CD4-positive, alpha-beta T cell treated with Interleukin-1 beta for 1 hour (primary cell): ENCODE measurements at places on chromosomes 13 and 19.

- DNase-seq: no peak
These were observed 1.9 kb downstream of the ARHGAP33 start for GRCh38 chr19:35777086-35777841.

DNA sequence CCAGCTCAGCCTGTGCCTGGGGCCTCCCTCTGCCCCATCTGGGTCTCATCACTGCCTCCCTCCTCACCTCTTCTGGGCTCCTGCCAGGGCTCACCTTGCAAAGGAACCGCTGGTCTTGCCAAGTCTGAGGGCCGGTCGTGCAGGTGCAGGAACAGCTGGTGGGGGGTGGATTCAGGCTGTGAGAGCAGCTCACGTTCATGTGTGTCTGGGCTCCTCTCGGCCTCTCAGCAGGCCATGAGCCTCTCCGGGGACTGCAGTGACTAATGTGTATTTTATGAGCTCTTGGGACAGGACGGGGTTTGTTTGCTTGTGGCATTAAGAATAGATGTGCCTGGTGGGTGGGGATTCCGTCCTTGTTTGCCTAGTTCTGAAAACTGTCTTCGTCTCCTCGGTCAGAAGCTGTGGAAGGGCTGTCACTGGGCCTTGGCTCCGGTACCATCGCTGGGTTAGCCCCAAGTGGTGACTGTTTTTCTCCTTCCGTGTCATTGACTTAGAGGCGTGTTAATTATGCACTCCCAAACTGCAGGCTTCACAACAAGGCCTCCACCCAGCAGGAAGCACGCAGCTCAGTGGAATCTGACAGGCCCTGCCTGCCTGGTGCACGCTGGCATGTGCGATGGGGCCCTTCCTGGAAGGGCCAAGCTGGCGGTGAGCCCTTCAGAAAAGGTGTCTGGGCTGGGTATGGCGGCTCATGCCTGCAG is 77.6 kb downstream of the KDM4B start:
- DNase-seq: no peak

DNA sequence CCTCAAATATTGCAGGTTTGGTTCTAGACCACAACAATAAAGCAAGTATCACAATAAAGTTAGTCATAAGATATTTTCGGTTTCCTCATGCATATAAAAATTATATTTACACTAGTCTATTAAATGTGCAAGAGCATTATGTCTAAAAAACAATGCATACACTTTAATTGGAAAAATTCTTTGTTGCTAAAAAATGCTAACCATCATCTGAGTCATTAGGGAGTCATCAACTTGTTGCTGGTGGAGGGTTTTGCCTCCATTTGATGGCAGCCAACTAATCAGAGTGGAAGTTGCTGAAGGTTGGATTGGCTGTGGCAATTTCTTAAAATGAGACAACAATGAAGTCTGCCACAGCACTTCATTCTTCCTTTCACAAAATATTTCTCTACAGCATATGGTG is 422.3 kb upstream of the GPC6 start:
- no peak for DNase-seq

- no peak for DNase-seq
These were observed 42.2 kb upstream of the TSC22D1 start for GRCh38 chr13:44618326-44618725.

- no peak for DNase-seq
These were observed 4.1 kb downstream of the KATNAL1 start for GRCh38 chr13:30303269-30303668.

DNA sequence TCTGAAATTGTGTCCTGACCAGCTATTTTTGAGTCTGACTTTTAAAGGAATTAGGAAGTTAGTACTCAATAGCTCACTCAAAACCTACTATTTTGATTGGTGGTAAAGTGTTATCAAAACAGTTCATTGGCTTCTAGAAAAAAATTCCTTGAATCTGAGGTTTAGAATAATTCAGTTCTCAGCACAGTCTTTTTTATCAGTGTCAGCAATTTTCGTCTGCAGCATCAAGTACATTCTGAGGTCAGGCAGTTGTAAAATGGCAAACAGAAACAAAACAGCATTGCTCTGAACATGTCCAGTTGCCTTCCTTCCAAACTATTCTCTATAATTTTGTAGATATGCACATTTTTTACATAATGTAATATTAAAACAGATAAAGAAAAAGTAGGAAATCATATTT is 1644.1 kb downstream of the SLITRK5 start:
- no peak for DNase-seq
